Cardiac fibroblast (primary cell): ENCODE measurements at places on chromosomes 5 and 9.
A peak's percentile ranks its signal among the peaks of the same experiment; 100 is the strongest.

GRCh38 chr9:4160249-4160648 lies 139.6 kb downstream of the GLIS3 start:
- no peak for DNase-seq

GRCh38 chr5:135048930-135049329 lies 14.9 kb upstream of the PITX1 start:
- DNase-seq, result no peak

- no peak for DNase-seq
These were observed 8.0 kb upstream of the INIP start for GRCh38 chr9:112725961-112726360.

DNA sequence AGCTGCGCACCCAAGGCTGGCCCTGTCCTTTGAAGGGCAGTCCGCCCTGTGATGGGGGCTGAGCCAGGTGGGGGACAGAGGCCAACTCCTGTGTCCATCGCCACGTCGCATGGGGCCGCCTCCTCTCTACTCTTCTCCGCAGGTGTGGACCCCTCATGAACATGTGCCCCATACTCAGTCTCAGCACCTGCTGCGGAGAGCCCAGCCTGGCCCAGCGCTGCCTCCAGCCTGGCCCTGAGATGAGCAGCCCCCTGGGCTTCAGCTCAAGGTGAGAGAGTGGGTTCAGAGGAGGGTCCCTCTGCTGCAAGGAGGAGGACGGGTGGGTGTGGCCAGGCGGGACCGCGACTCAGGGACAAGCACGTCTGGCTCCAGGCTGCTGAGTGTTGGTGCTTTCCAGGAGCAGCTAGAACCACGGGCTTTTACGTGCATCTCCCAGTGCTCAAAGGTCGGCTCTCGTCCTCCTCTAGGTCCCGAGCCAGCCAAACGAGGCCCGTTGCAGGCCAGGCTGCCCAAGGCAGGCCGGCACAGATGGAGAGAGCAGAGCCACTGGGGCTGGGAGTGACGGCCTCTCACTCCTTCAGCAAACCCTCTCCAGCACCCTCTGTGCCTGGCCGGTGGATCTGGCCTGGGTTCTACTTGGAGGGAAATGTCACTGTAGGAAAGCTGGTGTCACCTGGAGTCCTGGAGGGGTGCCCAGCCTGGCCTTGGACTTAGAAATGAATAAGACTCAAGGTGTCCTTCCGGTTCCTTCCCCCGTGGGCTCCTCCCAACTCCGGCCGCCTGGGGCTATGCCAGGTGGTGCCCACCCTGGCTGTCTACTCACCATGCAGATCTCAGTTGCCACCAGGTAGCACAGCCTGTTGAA lies 48.9 kb upstream of the RNF130 start:
- no peak for DNase-seq

- peak; percentile 18 for DNase-seq
These were observed 632.3 kb downstream of the CCDC171 start for GRCh38 chr9:16184964-16185646.

DNA sequence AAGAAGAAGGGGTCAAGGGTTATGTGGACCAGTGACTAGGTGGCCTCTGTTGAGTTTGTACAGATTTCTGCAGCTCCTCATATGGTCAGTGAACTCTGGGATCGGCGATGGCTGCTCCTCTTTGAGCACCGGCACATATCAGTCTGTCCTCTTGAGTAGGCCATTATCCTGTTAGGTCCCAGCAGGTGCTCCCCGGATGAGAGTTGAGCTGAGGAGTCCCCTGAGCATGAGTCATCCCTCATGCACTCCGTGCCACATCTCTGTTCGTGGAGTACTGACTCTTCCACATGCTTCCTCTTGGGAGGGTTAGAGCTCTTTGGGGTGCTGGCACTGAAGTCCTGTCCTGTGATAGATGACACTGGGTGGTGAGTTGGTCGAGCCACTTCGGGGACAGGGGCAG lies 143.7 kb downstream of the PTTG1 start:
- DNase-seq, result no peak

- DNase-seq, result peak; percentile 0
These were observed 944.8 kb downstream of the DTWD2 start for GRCh38 chr5:118043531-118043930.

DNA sequence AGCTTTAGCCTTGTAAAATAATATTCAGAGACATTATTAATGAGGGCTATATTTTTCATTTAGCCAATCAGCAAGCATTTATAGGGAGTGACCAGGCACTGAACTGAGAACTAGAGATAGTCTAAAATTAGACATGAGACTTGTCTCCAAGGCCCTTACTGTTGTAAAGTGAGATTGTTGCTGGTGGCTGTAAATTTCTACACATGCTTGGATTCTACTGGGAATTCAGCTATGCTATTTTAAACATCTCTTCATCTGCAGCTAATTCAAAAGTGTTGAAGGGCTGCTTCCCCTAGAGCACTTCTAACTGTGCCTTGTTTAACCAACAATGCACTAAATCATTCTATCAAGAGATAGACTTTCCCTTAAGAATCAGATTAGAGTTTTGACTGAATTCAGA lies 67.4 kb downstream of the CHSY3 start:
- no peak for DNase-seq

- peak; percentile 97 for DNase-seq
These were observed 45.9 kb downstream of the TEK start for GRCh38 chr9:27154908-27155307.

DNA sequence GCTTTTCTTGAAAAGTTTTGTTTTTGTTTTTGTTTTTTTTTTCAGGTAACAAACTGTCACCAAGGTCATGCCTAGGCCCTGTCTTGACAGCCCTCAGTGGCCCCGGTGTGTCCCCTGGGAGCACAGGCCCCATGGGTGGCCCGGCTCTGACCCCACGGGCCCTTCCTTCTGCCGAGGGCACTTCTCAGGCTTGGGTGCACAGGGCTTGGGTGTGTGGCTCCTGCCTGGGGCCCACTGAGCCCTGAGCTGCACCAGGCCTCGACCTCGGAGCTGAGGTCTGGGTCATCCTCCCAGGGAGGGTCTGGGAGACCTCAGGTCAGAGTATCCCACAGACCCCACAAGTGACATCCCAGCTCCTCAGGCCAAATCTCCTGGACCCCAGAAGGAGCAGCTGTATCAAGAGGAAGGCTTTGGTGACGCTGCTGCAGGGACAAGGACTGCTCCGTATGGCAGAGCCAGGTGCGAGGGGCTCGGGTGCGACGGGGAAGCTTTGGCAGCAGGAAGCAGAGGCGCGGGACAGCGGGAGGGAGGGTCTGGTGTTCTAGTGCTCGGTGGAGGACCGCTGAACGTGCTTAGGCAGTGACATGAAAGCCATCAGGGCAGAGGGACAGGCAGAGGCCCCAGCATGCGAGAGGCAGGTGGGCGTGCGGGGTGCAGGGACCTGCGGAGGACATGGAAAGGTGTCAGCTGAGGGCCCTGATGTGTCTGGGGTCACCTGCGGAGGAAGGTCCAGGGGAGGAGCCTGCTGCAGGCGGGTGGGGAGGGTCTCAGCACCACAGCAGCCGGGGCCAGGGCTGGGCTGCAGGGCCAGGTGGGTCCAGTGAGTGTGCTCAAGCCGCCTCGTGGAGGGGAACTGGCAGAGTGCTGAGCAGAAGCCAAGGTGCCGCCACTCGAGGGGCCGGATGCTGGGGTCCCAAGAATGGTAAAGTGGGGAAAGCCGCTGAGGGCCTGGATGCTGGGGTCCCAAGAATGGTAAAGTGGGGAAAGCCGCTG lies 18.4 kb upstream of the SLC9A3 start:
- no peak for DNase-seq

DNA sequence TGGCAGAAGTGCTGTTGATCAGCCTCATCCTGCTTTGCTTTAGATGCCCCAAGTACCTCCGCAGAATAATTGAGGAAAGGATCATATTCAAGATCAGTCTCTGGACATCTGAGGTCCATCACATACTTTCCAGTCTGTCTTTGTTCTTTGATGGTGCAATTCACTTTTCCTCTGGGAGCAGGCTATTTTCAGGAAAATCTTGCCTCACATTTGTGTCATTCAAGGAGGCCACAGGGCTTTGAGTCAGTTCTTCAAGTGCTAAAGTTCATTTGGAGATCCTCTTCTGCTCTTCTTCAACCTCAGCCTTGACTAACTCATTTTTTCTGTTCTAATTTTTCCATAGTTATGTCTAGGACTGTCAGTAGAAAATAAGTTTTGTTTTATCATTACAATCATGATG lies 18.6 kb downstream of the EQTN start:
- DNase-seq, result peak; percentile 7

GRCh38 chr5:73380710-73381589 lies 67.6 kb downstream of the FOXD1 start:
- DNase-seq, result no peak

DNA sequence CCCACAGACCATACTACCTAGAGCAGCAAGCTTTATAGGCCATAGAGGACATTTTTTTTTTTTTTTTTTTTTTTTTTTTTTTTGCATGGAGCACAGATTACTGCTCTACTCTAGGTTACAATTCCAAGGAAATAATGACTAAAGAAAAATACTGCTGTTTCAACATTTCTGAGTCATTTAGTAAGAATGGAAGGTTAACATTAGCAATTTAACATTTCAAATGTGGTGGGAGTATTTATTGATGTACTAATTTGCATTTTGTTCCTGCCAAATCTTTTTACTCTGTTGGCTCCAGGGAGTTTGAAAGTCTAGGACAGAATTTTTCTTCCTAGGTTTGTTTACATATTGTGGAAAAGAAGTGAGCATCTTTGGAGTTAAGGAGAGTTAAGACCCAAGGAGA lies 142.1 kb upstream of the CCDC152 start:
- peak; percentile 22 for DNase-seq

- no peak for DNase-seq
These were observed 68.3 kb downstream of the KCNIP1 start for GRCh38 chr5:170571875-170572852.
